ENCODE measurements at places on chromosomes 1 and 21. TPM values are rescaled to one million over a fixed set of nuclear protein-coding genes. Genes with fewer than 3 reads are reported as not detected.

Gene SLAMF8
- 0.36 TPM for total RNA-seq

Gene ASPM
- total RNA-seq = 5.1 TPM

Gene C1orf56
- total RNA-seq = 4.4 TPM

Gene ZNF648
- total RNA-seq = not detected

Gene C1orf94
- total RNA-seq = not detected

Gene PRRX1
- 307 TPM for total RNA-seq

Gene LCK
- 0.29 TPM for total RNA-seq

Gene HSD3B2
- total RNA-seq = not detected

Gene HTR6
- not detected for total RNA-seq

Gene CA6
- total RNA-seq = not detected

Gene DIP2A
- total RNA-seq = 22.8 TPM

Gene DYNLT5
- 1.4 TPM for total RNA-seq

Gene TMEM52
- total RNA-seq = not detected

Gene RBBP4
- 112 TPM for total RNA-seq

Gene CYP4A11
- not detected for total RNA-seq

Gene MAN1C1
- 28.0 TPM for total RNA-seq

Gene TAF13
- 84.7 TPM for total RNA-seq

Gene RPAP2
- total RNA-seq = 8.7 TPM

Gene RCAN3
- total RNA-seq = 3.5 TPM

Gene SYCP1
- total RNA-seq = not detected

Gene OTUD7B
- 18.5 TPM for total RNA-seq

Gene CBR1
- 73.5 TPM for total RNA-seq

Gene SPOCD1
- total RNA-seq = 58.6 TPM

Gene GABRD
- not detected for total RNA-seq

Gene FBXO2
- 0.29 TPM for total RNA-seq

Gene SLC37A1
- total RNA-seq = 6.9 TPM

Gene PIGK
- 51.3 TPM for total RNA-seq

Gene TMEM82
- not detected for total RNA-seq

Gene OR2T35
- not detected for total RNA-seq

Gene MXRA8
- 689 TPM for total RNA-seq

Gene FMO4
- 8.5 TPM for total RNA-seq

Gene LCE3D
- total RNA-seq = not detected

Gene OR2G3
- total RNA-seq = not detected

Gene FCRL5
- under 0.01 TPM for total RNA-seq

Gene BMP8B
- 0.29 TPM for total RNA-seq

Gene GUCA2B
- not detected for total RNA-seq

Gene DNM3
- 0.72 TPM for total RNA-seq

Gene CLCA4
- not detected for total RNA-seq

Gene AKR7A3
- 1.2 TPM for total RNA-seq

Gene CPT2
- 20.6 TPM for total RNA-seq

Gene MCOLN2
- 0.88 TPM for total RNA-seq
